ENCODE measurements at places on chromosomes 4 and X.

DNA sequence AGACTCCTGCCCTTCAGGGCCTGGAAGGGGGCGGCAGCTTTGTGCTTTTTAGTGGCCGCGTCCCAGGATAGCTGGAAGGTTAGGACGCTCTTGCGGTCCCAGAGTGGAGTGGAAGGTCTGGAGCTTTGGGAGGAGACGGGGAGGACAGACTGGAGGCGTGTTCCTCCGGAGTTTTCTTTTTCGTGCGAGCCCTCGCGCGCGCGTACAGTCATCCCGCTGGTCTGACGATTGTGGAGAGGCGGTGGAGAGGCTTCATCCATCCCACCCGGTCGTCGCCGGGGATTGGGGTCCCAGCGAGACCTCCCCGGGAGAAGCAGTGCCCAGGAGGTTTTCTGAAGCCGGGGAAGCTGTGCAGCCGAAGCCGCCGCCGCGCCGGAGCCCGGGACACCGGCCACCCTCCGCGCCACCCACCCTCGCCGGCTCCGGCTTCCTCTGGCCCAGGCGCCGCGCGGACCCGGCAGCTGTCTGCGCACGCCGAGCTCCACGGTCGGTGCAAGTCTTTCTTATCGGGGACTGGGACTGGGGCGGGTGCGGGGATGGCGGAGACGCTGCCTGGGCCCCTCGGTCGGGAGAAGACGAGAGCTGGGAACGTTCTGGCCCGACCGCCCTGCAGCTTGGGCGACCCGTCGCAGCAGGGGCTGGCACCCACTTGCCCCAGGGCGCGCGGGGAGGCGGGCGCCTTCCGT lies at the start of gene EDNRA:
Gene EDNRA, plus strand, starts transcription at position 207 of the 686 bp plus-strand sequence. CDS start 4,585 bp downstream, outside the sequence.
- no peak within 1 kb of the TSS for H3K27ac ChIP-seq
- H3K4me1 ChIP-seq, result no peaks in the 10 kb centered on the region
- peak; percentile 5 for DNase-seq
- H3K36me3 ChIP-seq, result no peaks in the 10 kb centered on the region
- H3K4me3 ChIP-seq, result no peak within 1 kb of the TSS
- peaks cover 18% of the 10 kb centered on the region for H3K27me3 ChIP-seq

GRCh38 chrX:133410550-133410949 lies 4.7 kb downstream of the GPC4 start:
- H3K4me3 ChIP-seq, result no peak overlapping the region
- no peaks in the 10 kb centered on the region for H3K36me3 ChIP-seq
- DNase-seq, result no peak
- H3K4me1 ChIP-seq, result peaks cover 8% of the 10 kb centered on the region
- no peak overlapping the region for H3K27ac ChIP-seq
- no peaks in the 10 kb centered on the region for H3K27me3 ChIP-seq

DNA sequence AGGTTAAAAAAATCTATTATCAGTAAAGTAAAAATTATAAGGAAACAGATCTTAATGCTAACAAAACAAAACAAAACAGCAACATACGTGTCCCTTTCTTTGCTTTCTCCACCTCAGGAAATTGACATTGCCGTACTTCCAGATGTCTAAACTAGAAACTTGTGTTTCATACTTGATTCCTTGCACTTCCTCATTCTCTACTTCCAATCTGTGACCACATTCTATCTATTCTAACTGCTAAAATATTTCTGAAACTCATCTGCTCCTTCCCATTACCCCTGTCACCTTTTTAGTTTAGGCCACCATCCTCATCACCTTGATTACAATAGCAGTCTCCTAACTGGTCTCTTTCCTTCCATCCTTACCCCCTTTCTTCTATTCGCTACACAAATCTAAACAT lies 22.5 kb upstream of the RPA4 start:
- H3K4me3 ChIP-seq, result no peak overlapping the region
- peak; percentile 33 for DNase-seq
- H3K27me3 ChIP-seq, result no peaks in the 10 kb centered on the region
- no peaks in the 10 kb centered on the region for H3K4me1 ChIP-seq

GRCh38 chr4:2809610-2810180 lies 16.8 kb downstream of the SH3BP2 start:
- no peak overlapping the region for H3K27ac ChIP-seq
- no peaks in the 10 kb centered on the region for H3K27me3 ChIP-seq
- H3K4me3 ChIP-seq, result no peak overlapping the region

DNA sequence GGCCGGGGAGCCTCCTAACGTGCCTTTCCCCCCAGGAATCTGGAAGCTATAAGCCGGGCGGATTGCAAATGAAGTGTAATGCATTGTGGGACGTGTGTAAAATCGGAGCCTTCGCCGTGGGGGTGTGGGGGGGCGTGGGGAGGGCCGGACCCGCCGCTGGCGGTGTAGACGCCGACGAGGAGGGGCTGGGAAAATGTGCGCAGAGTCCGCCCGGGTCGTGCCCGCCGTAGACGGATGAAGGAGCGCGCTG lies 1.3 kb downstream of the STOX2 start:
- peaks cover 56% of the 10 kb centered on the region for H3K27me3 ChIP-seq
- no peaks in the 10 kb centered on the region for H3K36me3 ChIP-seq
- DNase-seq, result no peak

- H3K4me1 ChIP-seq, result peaks cover 19% of the 10 kb centered on the region
- peaks cover 75% of the 10 kb centered on the region for H3K27me3 ChIP-seq
- no peaks in the 10 kb centered on the region for H3K36me3 ChIP-seq
- no peak for DNase-seq
- no peak overlapping the region for H3K27ac ChIP-seq
Observed at GRCh38 chr4:8039853-8040252, 100.2 kb upstream of the AFAP1 start.

GRCh38 chr4:128600996-128601871 lies 208.3 kb upstream of the JADE1 start:
- no peak for DNase-seq
- no peaks in the 10 kb centered on the region for H3K4me1 ChIP-seq
- H3K36me3 ChIP-seq, result no peaks in the 10 kb centered on the region

DNA sequence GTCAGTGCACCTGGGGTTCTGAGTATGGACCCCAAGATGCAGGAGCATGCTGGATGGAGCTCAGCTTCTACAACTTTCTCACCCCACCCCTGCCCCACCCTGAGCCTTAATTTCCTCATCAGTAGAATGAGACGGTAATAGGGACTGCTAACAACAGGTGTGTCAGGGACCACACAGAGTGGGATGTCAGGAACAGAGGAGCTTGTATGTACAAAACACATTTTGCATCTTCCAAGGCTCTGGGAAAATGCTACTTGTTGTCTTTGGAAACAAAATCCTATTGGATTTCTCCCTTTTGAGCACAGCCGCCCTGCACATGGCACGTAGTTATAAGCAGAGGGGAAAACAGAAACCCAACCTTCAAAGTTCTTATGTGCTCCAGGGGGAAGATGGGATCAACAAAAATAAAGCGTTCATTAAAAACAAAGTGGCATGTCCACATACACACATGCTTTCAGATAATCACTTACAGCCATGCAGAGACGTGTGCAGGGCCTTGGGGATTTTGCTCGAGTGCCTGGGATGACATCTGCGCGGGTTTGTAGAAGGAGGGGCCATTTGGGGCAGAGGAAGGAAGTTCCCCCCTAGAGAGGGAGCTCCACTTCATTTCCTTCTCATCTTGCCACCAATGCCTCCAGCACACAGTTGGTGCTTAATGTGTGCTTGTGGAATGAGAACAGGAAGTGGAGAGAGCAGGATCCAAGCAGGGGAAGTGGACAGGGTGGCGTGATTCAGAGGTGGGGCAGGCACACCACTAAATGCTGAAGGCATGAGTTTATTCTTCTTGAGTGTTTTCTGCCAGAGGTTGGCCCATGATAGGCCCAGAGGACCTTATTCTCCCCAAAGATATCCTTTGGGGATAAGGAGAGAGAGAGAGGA lies 138.9 kb downstream of the SMIM20 start:
- H3K27me3 ChIP-seq, result peaks cover 3% of the 10 kb centered on the region
- H3K4me1 ChIP-seq, result no peaks in the 10 kb centered on the region
- no peak overlapping the region for H3K27ac ChIP-seq
- H3K4me3 ChIP-seq, result no peak overlapping the region
- H3K36me3 ChIP-seq, result no peaks in the 10 kb centered on the region

- H3K4me1 ChIP-seq, result no peaks in the 10 kb centered on the region
- H3K27ac ChIP-seq, result no peak overlapping the region
- H3K36me3 ChIP-seq, result no peaks in the 10 kb centered on the region
- no peak overlapping the region for H3K4me3 ChIP-seq
Observed at GRCh38 chrX:127884921-127885320, 167.3 kb downstream of the ACTRT1 start.

DNA sequence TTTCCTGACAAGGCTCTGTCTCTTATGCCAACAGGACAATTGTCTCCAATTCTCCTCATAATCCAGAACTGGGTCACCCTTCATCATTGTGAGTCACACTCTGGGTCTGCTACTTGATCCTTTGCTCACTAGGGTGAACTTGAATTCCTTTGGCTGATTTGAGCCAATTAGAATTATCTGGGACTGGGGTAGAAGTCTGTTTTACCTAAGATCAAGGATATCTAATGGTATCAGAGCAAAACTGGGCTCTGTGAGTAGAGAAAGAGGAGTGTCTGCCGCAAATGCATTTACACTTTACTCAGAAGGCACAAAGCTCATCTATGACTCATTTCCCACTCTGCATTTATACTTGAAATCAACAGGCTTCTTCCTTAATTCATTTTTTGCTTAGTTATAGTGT lies 72.6 kb downstream of the PITX2 start:
- no peak for DNase-seq
- no peaks in the 10 kb centered on the region for H3K4me1 ChIP-seq
- no peaks in the 10 kb centered on the region for H3K36me3 ChIP-seq
- H3K27ac ChIP-seq, result no peak overlapping the region
- H3K4me3 ChIP-seq, result no peak overlapping the region

GRCh38 chrX:111892375-111892774 lies 16.4 kb downstream of the TRPC5OS start:
- H3K4me3 ChIP-seq, result no peak overlapping the region
- H3K27me3 ChIP-seq, result no peaks in the 10 kb centered on the region

DNA sequence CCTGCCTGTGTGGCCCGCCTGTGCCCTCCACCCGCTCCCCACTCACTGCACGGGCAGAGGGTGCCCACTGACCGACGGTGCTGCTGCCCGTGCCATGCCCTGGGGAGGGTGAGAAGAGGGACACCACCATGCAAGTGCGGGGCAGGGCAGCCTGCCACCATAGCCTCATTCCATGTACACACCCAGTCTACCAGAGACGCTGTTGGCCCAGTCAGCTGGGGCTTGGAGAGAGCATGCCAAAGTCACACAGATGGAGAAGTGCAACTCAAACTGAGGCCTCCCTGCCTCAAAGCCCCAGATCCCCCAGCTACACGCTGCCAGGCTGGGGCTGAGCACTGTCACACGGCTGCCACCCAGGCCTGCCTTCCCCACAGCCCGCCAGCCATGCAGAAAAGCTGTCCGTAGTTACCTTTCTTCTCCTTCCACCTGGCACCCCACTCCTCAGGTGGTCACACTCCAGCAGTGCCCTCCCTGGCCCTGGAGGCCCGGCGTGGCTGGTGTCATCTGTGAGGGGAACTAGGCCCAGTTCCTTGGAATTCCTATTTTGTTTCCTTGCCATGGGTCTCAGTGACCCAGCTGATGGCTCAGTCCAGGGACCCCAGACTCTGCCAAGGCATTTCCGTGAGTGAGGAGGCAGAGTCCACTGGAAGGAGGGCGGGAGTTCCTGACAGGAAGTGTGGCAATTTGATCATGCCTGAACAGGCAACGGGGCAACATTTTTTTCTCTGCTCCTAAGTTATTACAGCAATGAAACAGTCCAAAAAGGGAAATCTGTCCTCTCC lies at the start of gene SLC2A9:
Gene SLC2A9, minus strand, starts transcription at position 627 of the 782 bp plus-strand sequence. Its CDS starts 68 bp downstream, at position 559.
- no peaks in the 10 kb centered on the region for H3K27me3 ChIP-seq
- H3K4me3 ChIP-seq, result no peak within 1 kb of the TSS
- DNase-seq, result peak; percentile 34
